ENCODE measurements at places on chromosomes 12 and 14. TPM values are rescaled to one million over a fixed set of nuclear protein-coding genes. Genes with fewer than 3 reads are reported as not detected.
A peak's percentile ranks its signal among the peaks of the same experiment; 100 is the strongest.

PKP2 gene
- 5.7 TPM for total RNA-seq

DNA sequence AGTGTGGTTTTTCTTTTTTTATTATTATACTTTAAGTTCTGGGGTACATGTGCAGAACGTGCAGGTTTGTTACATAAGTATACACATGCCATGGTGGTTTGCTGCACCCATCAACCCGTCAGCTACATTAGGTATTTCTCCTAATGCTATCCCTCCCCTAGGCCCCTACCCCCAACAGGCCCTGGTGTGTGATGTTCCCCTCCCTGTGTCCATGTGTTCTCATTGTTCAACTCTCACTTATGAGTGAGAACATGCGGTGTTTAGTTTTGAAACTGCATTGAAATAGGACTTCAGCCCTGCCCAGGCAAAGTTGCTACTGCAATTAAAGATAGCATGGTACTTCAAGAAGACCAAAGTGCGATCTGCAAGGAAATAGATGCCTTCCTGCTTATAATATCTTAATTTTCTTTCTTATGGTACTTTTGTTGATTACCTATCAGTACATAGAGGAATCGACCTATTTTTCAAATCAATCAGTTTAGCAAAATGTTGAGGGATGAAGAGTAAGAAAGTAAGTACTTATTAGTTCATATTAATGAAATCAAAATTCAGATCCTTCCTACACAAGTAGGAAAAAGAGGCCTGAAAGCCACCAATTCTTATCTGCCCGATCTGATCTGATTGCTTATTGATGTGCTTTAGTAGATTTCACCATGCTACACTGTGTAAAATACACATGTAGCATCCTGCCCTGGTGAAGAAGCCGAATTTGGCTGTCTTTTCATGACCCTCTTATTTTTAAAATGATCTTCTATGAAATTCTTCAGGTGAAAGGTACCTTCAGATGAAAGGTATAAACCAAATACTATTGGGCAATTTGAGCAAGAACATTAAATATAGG is 1.6 kb downstream of the LTA4H start:
- peak overlapping the region; percentile 94 for H3K4me3 ChIP-seq
- H3K27me3 ChIP-seq = no peaks in the 10 kb centered on the region
- H3K4me1 ChIP-seq = peaks cover 25% of the 10 kb centered on the region
- no peak overlapping the region for H3K27ac ChIP-seq

DNA sequence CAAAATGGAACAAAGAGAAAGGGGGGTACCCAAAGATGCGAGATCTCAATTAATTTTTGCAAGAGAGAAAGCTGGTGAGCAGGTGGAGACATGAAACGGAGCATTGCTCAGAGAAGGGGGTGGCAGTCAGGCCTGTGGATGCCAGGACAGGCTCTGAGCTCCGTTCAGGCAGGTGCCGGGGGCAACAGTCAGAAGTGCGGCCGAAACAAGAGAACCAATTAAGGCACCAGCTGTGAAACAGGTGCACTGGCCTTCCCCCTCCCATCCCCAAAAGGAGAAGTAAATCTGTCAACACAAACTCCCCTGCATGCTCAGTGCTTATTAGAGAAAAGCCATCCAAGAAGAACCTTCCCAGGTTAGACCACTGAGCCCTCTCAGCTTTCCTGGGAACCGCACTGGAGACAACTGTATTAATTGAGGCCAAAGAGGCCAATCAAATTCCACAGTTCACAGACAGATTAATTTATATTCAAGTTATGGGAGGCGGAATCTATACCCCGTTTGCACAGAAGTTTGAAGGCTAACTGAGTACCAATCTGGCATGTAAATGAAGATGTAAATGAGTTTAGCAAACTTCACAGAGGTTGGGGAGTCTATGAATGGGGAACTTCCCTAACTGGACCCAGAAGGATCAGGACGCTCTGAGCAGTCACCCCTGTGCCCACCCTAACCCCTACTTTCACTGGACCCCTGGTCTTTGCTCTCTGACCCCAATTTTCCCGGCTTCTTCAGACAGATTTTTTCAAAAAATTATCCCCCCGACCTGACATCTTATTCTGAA is 20.9 kb downstream of the OAS2 start:
- no peak overlapping the region for H3K27ac ChIP-seq
- no peaks in the 10 kb centered on the region for H3K4me1 ChIP-seq
- no peaks in the 10 kb centered on the region for H3K27me3 ChIP-seq
- no peak for DNase-seq
- no peak overlapping the region for H3K4me3 ChIP-seq

MYH6 gene
- not detected for total RNA-seq

- no peak for DNase-seq
- no peak overlapping the region for H3K27ac ChIP-seq
- no peaks in the 10 kb centered on the region for H3K27me3 ChIP-seq
- H3K4me1 ChIP-seq = peaks cover 4% of the 10 kb centered on the region
- H3K36me3 ChIP-seq = no peaks in the 10 kb centered on the region
Observed at GRCh38 chr12:92049403-92049802, 96.2 kb downstream of the BTG1 start.

DNA sequence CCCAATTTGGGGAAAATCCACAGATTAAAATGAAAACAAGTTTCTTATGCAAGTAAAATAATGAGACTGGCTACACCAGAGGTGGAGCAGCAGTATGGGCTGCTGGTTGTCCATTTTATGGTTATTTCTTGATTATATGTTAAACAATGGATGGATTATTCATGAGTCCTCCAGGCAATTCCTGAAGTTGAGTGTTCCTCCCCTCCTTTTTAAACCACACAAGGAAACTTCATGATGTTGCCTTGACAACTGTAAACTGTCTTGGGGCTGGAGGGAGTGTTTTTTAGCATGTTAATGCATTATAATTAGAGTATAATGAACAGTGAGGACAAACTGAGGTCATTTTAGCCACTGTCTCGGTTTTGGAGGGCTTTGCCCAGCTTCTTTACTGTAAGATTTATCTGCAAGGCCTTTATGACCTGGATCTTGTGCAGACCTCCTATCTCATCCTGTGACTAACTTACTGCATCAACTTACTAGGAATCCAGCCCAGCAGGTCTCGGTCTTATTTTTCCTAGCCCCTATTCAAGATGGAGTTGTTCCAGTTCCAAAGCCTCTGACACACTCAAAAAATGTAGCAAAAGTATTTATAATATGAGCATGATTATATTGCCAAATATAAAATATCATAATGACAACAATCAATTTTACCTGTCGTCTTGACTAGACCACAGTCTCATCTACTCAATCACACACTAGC is 534.0 kb downstream of the TMEM121 start:
- H3K27ac ChIP-seq = no peak overlapping the region
- peaks cover 25% of the 10 kb centered on the region for H3K27me3 ChIP-seq
- no peaks in the 10 kb centered on the region for H3K4me1 ChIP-seq
- H3K4me3 ChIP-seq = no peak overlapping the region

GRCh38 chr12:21764065-21764464 is 10.4 kb downstream of the KCNJ8 start:
- H3K27ac ChIP-seq = no peak overlapping the region
- H3K36me3 ChIP-seq = no peaks in the 10 kb centered on the region
- no peaks in the 10 kb centered on the region for H3K27me3 ChIP-seq
- H3K4me3 ChIP-seq = no peak overlapping the region
- DNase-seq = no peak

NEUROD4 gene
- not detected for total RNA-seq

DNA sequence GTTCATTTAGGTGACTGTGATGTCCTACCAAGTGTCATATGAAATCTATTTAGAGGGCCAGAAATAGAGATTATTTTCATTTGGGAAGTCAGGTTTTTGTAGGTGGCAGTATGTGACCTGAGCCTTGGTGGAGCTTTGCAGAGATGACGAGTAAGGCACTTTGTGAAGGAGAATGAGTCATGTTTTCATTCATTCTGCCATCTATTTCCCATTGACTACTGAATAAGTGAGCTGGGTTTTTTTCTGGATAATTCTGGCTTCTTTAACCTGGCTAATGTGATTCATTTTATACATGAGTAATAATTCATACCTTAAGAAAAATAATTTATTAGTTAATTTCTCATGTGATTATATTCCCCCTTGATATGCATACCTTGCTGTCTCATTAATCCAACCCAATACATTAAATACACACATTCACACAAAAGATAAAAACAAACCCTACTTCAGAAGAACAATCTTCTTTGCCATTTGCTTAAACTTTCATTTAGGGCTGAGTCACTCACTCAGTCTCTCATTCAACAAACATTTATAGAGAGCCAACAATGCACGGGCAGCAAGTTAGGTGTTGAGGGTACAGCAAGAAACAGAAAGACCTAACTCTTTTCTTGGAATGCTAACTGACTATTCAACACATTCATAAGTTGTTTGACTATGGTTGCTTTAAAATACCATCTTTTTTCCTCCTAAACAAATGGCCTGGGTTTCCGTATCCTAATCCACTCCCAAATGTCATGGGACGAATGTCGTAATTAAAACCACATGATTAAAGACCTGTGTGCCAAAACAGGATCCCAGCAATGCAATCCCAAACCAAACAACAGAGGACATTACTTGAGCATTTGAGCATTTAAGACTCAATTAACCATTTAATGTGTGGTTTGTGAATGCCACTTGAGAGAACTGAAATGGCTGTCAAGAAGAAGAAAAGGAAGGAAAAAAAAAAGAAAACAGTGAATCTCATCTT is 78.0 kb downstream of the KITLG start:
- peaks cover 4% of the 10 kb centered on the region for H3K4me1 ChIP-seq
- no peaks in the 10 kb centered on the region for H3K27me3 ChIP-seq
- no peak overlapping the region for H3K4me3 ChIP-seq
- H3K36me3 ChIP-seq = peaks cover 17% of the 10 kb centered on the region
- DNase-seq = no peak

IAPP gene
- total RNA-seq = not detected

DNA sequence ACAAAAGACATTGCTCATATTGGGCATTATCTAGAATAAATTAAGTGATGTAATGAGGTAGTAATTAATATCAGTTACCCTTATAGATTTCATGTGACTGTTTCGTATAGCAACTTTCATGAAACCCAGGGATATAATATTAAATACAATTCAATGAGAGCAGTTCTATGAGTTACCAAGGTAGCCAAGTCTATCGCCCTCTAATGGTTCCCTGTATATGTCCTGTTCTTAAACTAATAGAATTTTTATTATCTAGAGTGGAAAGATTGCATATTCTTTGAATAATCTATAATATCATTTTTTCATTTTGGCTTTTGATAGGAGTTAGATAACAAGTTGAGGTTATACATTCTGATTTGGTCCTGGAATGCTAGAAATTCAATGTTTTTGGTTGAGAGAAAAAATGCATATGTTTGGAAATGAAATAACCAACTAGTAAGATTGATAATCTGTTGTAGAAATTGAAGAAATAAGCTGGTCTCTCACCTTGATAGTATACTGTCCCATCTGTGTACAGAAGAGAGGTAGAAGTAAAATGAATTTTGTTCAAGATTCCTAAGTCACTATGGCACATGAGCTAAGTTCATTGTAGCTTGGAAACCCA is 59.7 kb downstream of the SCFD1 start:
- H3K36me3 ChIP-seq = peaks cover 25% of the 10 kb centered on the region
- no peaks in the 10 kb centered on the region for H3K27me3 ChIP-seq
- H3K4me3 ChIP-seq = no peak overlapping the region

PSMB11 gene
- not detected for total RNA-seq

GRCh38 chr14:95761436-95761835 is 47.5 kb upstream of the TCL1A start:
- H3K4me1 ChIP-seq = no peaks in the 10 kb centered on the region
- H3K4me3 ChIP-seq = no peak overlapping the region
- H3K27me3 ChIP-seq = peaks cover 19% of the 10 kb centered on the region
- DNase-seq = no peak
- no peak overlapping the region for H3K27ac ChIP-seq
